ENCODE measurements at places on chromosomes 12 and 14. TPM values are rescaled to one million over a fixed set of nuclear protein-coding genes. Genes with fewer than 3 reads are reported as not detected.

GRCh38 chr14:36442824-36443241, 77.2 kb downstream of the NKX2-1 start:
- DNase-seq: peak; percentile 53

DNA sequence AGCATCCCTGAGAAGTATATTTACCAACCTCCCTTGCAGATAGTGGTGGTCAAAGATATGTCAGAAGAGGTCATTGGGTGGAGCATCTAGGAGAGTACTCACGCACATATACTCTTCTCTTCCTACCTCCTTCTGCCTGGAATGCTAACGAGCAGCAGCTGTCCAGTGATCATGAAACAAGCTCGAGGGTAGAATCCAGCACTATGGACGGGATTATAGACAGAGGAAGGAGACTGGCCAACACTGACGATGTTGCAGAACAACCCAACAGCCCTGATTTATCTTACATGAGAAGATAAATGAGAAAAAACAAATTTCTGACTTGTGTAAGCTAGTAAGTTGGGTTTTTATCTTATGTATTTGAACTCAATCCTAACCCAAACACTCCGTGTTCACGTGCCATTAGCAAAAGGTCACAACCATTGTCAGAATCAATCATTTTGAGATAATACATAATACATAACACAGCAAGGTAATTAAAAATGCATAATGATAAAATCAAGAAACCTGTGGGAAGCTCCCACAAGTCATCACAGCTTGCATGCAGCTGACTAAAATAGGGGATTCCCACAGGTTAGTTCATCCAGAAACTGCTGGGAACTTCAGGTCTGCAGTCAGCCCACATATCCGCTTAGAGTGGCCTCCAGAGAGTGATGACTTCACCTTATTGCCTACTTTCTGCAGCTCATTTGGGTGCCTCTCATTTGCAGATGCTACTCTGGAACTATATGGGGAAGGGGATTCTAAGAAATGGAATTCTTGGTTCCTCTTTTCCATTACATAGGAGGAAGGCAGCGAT, 36.3 kb upstream of the STK38L start:
- no peak for DNase-seq

GRCh38 chr12:74391283-74391682, 146.4 kb upstream of the ATXN7L3B start:
- DNase-seq: no peak

- DNase-seq: no peak
Observed at GRCh38 chr14:23800811-23801210, 152.8 kb upstream of the DHRS4 start.

- no peak for DNase-seq
Observed at GRCh38 chr12:116259800-116260577, 17.5 kb downstream of the MED13L start.

DNA sequence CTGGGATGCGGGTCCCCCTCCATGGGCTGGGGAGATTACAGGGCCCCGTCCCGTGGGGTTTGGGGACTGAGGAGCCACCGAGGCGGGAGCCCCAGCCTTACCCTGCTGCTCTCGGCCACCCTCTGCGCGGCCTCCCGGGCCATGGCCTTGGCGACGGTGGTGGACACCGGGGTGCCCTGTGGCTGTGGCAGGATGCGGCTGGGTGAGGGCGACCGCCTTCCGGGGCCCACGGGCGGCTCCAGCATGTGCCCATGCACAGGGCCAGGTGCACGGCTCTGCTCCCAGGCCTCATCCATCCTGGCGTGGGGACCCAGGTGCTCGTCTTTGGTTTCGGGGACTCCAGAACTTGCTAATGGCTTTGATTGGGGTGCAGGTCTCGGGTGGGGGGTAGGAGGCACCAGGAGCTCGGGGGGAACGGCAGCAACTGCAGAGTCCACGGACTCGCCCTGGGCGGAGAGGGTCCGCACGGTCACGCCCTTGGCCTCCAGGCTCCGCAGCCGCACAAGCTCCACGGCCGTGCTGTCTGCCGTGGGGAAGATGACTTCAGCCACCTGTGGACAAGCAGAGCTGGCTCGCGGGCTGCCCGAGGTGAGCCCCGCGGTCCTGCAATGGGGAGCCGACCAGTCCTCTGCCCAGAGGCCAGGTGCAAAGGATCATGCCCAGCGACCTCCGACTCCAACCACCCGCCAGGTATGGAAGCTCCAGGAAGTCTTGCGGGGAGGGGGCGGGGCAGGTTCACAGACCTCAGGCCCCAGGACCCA, 99.2 kb downstream of the PIWIL1 start:
- DNase-seq: no peak

The ACSM4 gene
- 1.9 TPM for total RNA-seq

The OSBPL8 gene
- total RNA-seq: 32.5 TPM

The KRT74 gene
- total RNA-seq: not detected
